IPS DF 19.7 (cell line): ENCODE measurements at places on chromosomes 7 and 10.

DNA sequence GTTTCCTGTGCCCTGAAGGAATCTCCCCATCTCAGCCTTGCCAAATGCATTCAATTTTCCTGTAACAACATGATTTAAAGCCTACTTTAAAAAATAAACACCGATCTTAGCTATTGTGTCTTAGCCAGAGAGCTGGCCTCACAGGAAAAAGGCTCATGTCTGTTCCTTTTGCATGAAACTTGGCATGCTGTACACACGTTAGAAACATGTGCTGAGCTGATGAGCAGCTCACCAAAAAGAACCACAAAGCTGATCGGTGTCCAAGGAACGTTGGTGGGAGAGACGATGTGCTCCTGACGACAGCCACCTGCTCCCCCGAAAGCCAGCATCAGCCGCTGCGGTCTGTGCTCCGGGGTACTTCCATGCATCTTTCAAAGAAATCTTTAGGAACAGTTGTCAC, 135.9 kb downstream of the ADARB2 start:
- no peak for DNase-seq

- no peak for DNase-seq
Measured at GRCh38 chr10:12690525-12691126, 310.9 kb downstream of the CCDC3 start.

DNA sequence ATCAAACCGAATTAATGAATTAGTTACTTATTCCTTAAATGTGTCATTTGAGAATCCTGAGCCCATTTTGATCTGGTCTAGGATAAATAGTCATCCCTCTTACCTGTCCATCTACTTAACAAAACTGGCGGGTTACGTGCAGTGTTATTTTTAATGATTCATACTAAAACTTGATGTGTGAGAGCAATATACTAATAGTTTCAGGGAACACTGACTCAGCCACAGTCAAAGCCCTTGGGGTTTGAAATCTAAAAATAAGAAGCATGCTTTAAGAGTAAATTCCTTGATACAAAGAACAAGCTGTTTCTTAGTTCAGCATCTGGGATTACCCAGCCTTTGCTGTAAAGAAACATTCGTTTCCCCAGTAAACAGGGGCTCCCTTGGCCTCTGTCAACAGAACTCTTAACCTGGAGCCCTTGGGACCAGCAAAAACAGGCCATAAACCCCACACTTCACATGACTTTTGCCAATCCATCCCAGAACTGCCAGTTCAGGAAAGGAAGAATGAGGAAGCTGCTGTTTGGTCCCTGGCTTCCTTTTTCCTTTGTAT, 370.6 kb upstream of the IGFBP3 start:
- no peak for DNase-seq

- DNase-seq = no peak
Measured at GRCh38 chr7:87739306-87739705, 111.1 kb downstream of the RUNDC3B start.

GRCh38 chr7:36736899-36737211, 12.6 kb upstream of the AOAH start:
- DNase-seq = no peak

DNA sequence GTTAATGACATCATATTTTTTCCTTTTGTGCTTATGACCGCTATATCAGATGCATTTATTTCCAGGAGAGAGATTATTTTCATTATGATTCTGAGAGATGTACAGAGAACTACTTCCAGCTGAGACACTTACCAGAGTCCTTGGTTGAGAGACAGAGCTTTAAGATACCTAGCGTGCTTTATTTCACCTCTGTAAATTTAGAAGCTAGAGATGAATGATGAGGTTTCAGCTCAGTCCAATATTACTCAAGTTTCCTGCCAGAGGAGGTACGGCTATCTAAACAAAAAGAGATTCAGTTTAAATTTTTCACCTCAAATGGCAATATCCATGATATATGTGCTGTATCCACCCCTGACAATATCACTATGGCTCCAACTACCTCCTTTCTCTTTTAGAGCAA, 182.6 kb upstream of the FAM3C start:
- no peak for DNase-seq

DNA sequence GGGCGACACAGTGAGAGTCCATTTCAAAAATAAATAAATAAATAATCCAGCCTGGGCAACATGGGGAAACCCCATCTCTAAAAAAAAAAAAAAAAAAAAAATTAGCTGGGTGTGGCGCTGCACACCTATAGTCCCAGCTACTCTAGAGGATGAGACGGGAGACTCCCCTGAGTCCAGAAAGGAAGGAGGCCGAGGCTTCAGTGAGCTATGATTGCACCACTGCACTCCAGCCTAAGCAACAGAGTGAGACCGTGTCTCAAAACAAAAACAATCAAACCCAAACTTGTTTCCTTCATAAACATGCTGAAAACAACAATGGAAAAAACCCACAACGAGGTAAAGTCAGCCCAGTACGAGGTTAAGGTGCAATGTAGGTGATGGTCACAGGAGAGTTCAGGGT, 1.2 kb downstream of the COX19 start:
- DNase-seq = no peak

DNA sequence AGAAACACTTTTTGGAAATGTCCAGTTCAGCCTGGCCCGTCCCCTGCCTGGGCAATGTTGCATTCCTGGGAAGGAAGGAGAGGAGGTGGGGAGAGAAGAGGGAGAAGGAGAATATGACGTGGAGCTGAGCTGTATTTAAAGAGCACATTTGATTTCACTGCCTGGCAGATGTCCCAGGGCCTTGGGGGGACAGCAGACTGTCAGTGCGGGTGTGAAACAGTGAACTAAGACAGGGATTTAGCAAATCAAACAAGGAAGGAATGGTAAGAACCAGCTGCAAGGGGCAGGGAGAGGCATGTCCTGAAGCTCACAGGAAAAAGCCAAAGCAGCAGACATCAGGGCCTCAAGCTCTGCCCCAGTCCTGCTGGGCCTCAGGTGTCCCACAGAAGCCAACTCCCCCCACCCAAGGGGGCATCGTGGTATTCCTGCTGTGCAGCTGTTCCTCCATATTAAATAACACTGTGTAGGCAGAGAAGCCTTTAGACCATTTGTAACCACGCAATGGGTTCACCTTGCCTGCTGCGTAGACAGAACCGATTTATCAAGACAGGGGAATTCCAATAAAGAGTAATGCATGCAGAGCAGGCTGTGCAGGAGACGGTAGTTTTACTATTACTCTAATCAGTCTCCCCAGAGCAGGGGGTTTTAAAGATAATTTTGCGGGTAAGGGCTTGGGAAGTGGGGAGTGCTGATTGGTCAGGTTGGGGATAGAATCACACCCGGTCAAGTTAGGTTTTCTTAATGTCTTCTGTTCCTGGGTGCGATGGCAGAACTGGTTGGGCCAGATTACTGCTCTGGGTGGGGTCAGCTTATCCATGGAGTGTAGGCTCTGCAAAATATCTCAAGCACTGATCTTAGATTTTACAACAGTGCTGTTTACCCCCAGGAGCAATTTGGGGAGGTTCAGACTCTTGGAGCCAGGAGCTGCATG, 18.3 kb downstream of the LEP start:
- no peak for DNase-seq

DNA sequence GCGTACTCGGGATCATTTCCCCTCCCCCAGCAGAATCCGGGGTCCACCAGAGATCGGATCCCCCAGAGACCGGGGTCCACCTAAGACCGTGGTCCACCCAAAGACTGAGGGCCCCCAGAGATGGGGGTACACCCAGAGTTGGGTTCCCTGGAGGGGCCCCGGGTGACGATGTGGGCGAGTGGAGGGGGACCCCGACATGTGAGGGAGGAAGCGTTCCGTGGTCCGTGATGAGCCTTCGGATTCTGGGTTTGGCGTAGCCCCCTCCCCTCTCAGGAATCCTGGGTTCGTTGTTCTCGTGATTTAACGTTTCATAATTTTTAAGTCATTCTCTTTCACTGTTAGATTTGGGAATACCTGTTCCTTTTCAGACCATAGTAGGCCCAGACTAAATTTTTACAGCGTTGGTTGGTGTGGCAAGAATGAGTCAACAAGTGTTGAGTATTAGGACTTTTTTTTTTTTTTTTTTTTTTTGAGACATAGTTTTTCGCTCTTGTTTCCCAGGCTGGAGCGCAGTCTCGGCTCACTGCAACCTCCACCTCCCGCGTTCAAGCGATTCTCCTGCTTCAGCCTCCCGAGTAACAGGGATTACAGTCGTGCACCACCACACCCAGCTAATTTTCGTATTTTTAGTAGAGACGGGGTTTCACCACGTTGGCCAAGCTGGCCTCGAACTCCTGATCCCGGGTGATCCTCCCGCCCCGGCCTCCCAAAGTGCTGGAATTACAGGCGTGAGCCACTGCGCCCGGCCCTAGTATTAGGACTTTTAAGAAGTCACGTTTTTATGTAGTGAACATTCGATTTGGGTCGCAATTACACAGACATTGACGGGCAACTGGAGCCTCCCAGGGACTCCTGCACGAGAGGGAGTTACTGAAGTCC, 672 bp downstream of the GTPBP4 start:
- DNase-seq = no peak
